Stimulated activated CD8-positive, alpha-beta memory T cell treated with anti-CD3 and anti-CD28 coated beads, Interleukin-2, amount 100 ng/mL, for 48 hours (primary cell): ENCODE measurements at places on chromosomes 7 and 10.

GRCh38 chr7:124155432-124156022 is 122.7 kb upstream of the TMEM229A start:
- DNase-seq: no peak

GRCh38 chr7:45153233-45153632 is 4.4 kb upstream of the RAMP3 start:
- DNase-seq: no peak

GRCh38 chr7:44306606-44307005 is 18.8 kb downstream of the CAMK2B start:
- no peak for DNase-seq

DNA sequence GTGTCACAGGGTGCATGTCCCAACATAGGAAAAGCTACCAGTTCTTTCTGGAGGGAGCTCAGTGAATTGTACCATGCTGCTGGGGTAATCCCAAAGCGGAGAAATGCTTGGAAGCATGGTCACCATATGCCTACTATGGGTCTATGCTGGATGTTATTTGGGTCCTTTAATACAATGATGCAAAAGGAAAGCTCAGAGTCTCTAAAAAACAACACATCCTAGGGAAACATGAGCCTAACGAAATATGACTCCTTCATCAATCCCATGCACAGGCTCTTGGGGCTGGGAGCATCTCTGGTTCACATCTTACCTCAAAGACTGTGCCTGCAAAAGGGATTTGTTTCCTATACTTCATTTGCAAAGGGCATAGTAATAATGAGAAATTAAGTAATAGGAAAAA is 65.2 kb downstream of the CUBN start:
- DNase-seq: no peak
